ENCODE measurements at places on chromosomes 12 and 14.

- no peak for DNase-seq
These were observed 2.3 kb upstream of the ITGA5 start for GRCh38 chr12:54421175-54421878.

- no peak for DNase-seq
These were observed 2.0 kb upstream of the DNAJC14 start for GRCh38 chr12:55831447-55831815.

GRCh38 chr12:460261-461230 is 807 bp downstream of the B4GALNT3 start:
- DNase-seq: no peak

DNA sequence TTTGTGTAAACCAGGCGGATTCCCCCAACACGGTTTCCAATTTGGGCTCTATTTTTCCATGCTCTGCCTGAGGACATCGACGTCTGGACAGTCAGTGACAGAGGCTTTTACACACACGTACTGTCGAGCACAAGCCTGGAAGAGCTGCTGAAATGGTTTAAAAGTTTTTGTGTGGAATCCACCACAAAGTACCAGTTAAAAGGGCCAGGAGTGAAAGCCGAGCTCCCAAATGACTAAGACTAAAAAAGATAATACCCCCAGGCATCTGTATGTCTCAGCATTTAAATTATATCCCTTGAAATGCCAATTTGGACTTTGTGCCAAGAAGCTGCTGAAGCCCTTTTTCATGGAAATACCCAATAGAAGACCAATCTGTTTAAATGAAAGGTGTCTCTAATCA is 173.2 kb downstream of the EGLN3 start:
- DNase-seq: no peak

GRCh38 chr12:131013118-131013517 is 59.4 kb downstream of the ADGRD1 start:
- no peak for DNase-seq

DNA sequence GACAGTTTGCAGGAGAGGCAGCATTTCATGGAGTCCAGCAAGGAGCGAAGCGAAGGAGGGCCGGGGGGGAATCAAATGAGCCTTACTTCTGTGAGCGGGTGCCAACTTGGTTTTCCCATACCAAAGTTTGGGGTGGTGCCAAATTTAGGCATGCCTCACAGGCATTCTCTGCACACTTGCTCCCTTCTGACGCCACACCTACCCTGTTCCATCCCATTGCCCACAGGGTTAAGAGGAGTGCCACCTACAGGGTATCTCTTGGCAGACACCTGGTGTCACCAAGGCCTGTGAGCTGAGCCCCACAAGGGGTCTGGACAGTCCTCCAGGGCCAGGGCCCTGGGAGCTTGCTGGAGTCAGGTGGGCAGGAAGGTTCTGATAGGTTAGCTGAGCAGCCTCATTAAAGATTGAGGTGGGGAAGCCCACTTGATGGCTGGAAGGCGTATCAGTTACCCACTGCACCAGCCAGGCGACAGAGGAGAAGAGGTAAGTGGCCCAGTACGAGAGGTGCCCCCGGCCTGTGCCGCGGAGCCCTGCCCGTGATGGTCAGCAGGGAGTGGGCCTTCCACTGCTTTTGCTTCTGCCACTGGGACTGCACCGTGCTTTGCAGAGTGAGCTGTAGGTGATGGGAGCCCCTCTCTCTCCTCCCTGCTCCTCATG is 45.2 kb downstream of the DEGS2 start:
- no peak for DNase-seq

DNA sequence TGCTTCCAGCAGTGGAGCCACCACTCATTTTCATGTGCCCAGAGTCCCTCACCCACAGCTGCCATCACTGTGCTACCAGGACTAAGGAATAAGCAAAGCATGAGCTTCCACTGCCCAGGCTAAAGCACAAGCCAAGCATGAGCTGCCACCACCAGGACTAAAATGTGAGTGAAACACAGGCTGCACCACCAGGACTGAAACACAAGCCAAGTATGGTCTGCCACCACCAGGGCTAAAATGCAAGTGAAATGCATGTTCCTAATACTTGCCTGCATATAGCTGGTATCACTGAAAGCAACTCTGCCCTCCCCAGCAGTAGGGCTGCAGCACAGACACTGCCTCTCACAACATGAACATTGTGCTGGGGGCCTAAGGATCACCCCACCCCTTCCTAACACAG is 30.0 kb downstream of the CEP83 start:
- no peak for DNase-seq

DNA sequence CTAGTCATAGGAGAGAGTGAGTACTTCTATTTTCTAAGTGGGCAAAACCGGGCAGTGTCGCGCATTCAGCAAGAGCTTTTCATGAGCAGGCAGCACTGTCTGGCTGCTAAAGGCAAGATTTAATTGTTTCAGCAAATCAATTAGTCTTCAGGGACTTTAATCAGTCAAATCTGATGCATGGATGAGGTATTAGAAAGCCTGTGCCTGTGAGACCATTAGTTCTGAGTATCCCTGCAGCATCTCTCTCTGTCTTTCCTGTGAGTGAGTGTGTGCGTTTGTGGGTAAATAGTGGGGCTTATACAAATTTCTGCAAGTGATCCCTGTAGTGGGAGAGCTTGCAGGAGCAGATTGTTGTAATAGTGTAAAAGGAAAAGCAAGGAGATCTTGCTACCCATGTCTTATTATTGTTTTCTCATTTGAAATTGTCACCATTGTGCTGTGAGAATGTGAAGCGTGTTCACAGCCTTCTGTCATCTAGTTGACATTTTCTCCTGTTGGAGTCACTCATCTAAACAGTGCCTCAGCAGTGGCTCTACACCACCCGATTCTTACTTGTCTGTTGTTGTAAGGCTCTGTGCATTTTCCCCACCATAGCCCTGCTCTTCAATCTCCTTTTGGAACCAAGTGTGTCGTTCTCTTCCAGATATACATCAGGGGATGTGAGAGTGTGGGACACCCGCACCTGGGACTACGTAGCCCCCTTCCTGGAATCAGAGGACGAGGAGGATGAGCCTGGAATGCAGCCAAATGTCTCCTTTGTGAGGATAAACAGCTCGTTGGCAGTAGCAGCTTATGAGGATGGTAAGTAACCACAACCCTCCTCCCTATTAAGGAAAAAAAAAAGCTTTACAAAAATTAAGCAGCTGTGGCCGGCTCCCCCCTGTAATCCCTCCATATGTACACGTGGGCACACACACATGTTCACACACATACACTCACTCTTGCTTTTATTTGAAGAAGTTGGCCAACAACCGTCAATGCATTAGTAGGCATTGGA is 53.6 kb downstream of the FBXW8 start:
- DNase-seq: peak; percentile 36

Data from NCI-H510A (cell line).